ENCODE measurements at places on chromosomes 5 and 9.
A peak's percentile ranks its signal among the peaks of the same experiment; 100 is the strongest.

DNA sequence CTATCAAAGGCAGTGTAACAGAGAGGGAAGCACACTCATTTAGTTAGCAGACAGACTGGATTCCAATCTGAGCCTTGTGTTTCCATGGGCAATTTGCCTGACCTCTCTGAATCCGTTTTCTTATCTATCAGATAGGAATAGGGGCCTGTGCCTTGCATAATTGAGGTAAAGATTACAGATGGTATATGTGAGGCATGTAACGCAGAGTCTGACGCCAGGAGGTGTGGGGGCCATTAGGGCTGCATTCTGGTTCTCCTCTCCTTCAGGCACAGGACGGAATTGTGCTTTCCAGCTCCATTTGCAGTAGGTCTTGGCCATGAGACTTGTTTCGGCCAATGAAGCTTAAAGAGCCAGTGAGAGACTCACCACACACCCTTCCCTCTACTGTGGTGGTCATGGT lies 97.6 kb downstream of the FRMD3 start:
- DNase-seq = no peak

- DNase-seq = no peak
Measured at GRCh38 chr9:134670851-134671281, 29.3 kb downstream of the COL5A1 start.

- DNase-seq = no peak
Measured at GRCh38 chr5:38535248-38535750, 21.1 kb downstream of the LIFR start.

DNA sequence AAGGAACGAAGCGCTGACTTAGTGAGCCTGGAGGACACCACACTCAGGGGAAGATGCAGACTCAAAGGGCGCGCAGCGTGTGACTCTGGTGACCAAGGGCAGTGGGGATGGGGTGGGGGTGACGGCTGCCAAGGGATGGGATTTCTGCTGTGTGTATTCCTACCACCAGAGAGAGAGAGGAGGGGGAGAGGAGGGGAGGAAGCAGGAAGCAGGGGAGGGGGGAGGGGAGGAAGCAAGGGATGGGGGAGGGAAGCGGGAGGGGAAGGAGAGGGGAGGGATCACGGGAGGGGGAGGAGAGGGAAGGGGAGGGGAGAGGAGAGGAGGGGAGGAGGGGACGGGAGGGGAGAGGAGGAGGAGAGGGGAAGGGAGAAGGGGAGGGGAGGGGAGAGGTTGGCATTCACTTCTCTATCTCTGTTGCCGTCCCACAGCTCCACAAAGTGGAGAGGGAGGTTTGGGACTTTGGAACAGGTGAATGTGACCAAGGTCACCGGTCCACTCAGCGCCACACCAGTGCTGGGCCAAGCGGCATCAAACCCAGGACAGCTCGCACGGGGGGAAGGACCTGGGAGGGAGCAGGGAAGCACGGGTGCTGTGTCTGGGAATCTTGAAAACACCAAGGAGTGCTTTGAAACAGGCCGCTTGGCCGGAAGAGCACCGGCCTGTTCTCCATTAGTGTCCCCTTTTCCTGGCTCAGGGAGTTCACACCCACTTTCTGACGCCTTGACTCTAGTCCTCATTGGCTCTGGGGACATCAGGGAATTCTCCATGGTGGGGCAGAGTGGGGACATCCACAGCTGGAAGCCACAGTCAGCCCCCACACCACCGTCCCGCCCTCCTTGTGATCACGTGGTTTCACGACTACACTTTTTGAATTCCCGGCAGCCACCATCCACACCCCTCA lies 77.4 kb downstream of the VAV2 start:
- DNase-seq = no peak

GRCh38 chr5:149549461-149550267 lies 1.6 kb downstream of the CSNK1A1 start:
- DNase-seq = peak; percentile 66

GRCh38 chr5:173483160-173483559 lies 133.3 kb downstream of the BOD1 start:
- no peak for DNase-seq

- DNase-seq = no peak
Measured at GRCh38 chr5:73198833-73199592, 26.0 kb downstream of the TMEM174 start.

GRCh38 chr5:127898551-127899213 lies 184.9 kb upstream of the SLC12A2 start:
- DNase-seq = no peak

Measured in right kidney (tissue), 9 donors.